ENCODE measurements at places on chromosomes 3 and 15.

- H3K27me3 ChIP-seq: no peaks in the 10 kb centered on the region
- no peaks in the 10 kb centered on the region for H3K36me3 ChIP-seq
- no peak for DNase-seq
- no peak overlapping the region for H3K4me3 ChIP-seq
Measured at GRCh38 chr15:73485372-73485771, 42.4 kb downstream of the REC114 start.

GRCh38 chr15:86082619-86083380 lies 3.1 kb downstream of the AGBL1 start:
- no peak for DNase-seq
- H3K27me3 ChIP-seq: no peaks in the 10 kb centered on the region

GRCh38 chr3:179046497-179047353 lies 24.9 kb downstream of the ZMAT3 start:
- peaks cover 6% of the 10 kb centered on the region for H3K4me1 ChIP-seq
- H3K4me3 ChIP-seq: no peak overlapping the region
- H3K27ac ChIP-seq: no peak overlapping the region
- no peaks in the 10 kb centered on the region for H3K27me3 ChIP-seq

DNA sequence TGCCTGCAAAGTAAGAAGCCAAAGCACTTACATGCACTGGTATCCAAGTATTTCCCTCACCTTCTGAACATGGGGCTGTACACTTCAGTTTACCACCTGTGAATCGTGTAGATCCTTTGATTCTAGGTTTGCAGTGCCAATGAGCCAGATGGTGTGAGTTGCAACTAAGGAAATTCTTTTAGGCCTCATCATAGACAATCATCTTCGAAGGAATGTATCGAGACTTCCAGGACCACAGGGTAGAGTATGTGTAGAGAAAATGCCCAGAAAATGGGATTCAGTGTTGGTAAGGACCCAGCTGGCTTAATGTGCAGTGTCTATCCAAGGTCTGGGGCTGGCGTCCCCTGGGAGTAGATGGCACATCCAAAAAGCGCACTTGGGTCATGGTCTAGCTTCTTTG lies 323.2 kb upstream of the TPM1 start:
- H3K4me3 ChIP-seq: no peak overlapping the region
- H3K27me3 ChIP-seq: no peaks in the 10 kb centered on the region
- H3K4me1 ChIP-seq: no peaks in the 10 kb centered on the region
- H3K27ac ChIP-seq: no peak overlapping the region
- DNase-seq: no peak
- no peaks in the 10 kb centered on the region for H3K36me3 ChIP-seq

DNA sequence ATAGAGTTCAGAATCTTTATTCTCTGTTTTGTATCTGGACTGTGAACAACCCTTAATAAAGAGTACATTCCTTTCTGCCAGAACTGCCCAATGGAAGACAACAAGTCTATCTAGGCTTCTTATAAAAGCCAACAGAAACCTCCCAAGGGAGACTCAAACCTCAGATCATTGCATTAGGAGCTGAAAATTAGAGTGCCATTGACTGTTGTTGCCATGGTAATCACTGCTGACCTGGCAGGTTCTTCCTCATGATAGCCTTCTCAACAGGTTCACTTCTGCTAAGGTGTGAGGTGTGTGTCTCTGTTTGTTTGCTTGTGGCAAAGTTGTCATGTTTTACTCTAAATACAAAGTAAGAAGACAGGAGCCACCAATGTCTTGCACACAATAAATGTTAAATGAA lies 79.2 kb downstream of the TMEM108 start:
- H3K4me1 ChIP-seq: no peaks in the 10 kb centered on the region
- H3K36me3 ChIP-seq: no peaks in the 10 kb centered on the region
- no peaks in the 10 kb centered on the region for H3K27me3 ChIP-seq
- no peak for DNase-seq
- H3K27ac ChIP-seq: no peak overlapping the region
- no peak overlapping the region for H3K4me3 ChIP-seq

DNA sequence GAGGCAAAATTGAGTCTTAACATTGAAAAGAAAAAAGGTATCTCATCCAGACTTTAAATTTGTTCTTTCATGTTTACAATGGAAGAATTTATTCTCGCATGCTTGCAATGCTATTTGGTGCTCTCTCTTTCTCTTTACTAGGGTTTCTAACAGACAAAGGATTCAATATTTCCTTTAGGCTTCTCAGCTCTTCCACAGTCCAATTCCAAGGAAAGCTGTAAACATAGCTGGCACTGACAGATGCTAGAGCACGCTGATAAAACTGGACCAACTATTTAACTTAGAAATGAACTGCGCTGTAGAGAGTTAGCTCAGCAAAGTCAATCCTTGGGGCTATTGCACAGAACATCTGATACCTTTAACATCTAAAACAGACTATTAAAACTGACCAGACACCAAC lies 81.3 kb downstream of the PDZRN3 start:
- no peak overlapping the region for H3K4me3 ChIP-seq
- H3K27me3 ChIP-seq: no peaks in the 10 kb centered on the region
- H3K36me3 ChIP-seq: no peaks in the 10 kb centered on the region
- no peaks in the 10 kb centered on the region for H3K4me1 ChIP-seq

DNA sequence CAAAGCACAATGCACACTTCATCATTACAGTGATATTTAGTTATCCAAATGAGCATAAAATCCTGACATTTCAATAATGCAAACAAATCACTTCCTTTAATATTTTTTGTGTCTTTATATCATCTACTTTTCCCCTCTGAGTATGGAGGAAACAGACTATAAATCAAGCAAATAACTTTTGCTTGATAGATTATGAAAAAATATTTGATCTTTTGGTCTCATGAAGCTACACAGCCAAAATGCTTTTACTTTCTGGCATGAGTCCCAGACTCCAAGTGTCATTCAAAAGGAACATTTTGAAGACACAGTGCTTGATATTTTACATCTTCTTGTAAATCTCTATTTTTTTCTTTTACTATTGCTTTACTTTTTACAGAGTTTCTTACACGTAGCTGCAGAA lies 215.3 kb upstream of the ROBO1 start:
- no peaks in the 10 kb centered on the region for H3K27me3 ChIP-seq
- H3K27ac ChIP-seq: no peak overlapping the region
- no peak overlapping the region for H3K4me3 ChIP-seq
- no peaks in the 10 kb centered on the region for H3K4me1 ChIP-seq

DNA sequence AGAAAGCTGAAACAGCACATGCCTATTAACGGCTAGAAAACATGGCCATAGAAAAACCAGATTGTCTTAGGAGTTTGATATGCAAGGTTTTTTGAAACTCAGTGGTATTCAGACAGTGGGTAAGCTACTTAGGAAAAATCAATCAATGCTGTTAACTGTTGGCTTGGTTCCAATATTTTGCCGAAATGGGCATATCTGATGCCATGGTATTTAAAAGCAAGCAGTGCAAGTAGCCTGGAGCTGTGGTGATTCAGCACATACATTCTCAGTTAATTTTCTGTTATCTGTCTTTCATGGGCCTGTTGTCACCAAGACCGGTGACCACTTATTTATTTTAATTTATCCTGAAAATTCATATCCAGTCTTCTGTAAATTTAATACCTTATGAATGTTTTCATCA lies 17.3 kb upstream of the SUCNR1 start:
- no peaks in the 10 kb centered on the region for H3K4me1 ChIP-seq
- no peak overlapping the region for H3K4me3 ChIP-seq
- no peak for DNase-seq
- no peaks in the 10 kb centered on the region for H3K27me3 ChIP-seq

DNA sequence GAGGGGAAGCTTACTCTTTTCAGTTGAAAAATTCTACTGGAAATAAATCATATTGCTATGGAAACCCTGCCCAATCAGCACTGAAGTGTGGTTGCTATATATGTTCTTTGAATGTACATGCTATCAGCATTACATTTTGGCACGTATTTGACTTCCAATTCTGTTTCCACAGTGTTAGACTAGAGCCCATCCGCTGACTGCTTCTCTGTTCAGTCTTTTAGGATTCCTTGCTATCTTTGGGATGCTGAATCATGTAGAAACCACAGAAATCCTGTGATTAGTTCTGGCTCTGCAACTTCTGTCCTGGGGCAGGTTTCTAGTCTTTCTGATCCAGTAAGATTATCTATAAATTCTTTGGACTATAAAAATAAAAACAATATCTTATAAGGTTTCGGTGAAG lies 128.2 kb upstream of the SLC7A14 start:
- no peak overlapping the region for H3K27ac ChIP-seq
- no peaks in the 10 kb centered on the region for H3K36me3 ChIP-seq
- DNase-seq: no peak
- H3K4me1 ChIP-seq: no peaks in the 10 kb centered on the region
- no peak overlapping the region for H3K4me3 ChIP-seq

DNA sequence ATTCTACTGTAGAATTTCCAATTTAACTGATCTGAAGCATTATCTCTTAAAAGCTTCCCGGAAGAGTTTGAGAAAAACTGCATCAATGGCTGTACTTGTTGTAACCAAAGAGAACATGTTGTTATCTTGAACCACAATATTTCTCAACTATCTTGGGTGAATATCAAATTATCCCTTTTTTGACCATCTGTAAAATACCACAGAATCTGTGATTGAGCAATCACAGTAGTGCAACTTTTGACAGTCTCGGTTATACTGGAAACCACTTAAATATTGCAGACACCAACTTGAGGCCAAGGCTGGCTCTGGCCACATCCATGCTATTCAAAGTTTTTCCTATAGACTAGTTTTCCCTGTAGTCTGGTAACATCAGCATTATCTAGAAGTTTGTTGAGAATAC lies 842.8 kb upstream of the EPHA6 start:
- no peak overlapping the region for H3K4me3 ChIP-seq
- H3K36me3 ChIP-seq: no peaks in the 10 kb centered on the region
- H3K4me1 ChIP-seq: no peaks in the 10 kb centered on the region
- no peak overlapping the region for H3K27ac ChIP-seq
